ENCODE measurements at places on chromosomes 2 and 18. TPM values are rescaled to one million over a fixed set of nuclear protein-coding genes. Genes with fewer than 3 reads are reported as not detected.

Gene C2orf72
- 3.3 TPM for total RNA-seq

Gene SERPINB2
- total RNA-seq = not detected

Gene ADAM23
- total RNA-seq = 34.0 TPM

Gene GALR1
- total RNA-seq = not detected

Gene MAB21L4
- total RNA-seq = not detected

Gene ANO7
- total RNA-seq = 3.2 TPM

Gene EGR4
- total RNA-seq = not detected

Gene MAL
- 0.65 TPM for total RNA-seq
